ENCODE measurements at places on chromosomes 3 and 15. TPM values are rescaled to one million over a fixed set of nuclear protein-coding genes. Genes with fewer than 3 reads are reported as not detected.
A peak's percentile ranks its signal among the peaks of the same experiment; 100 is the strongest.

Gene PLSCR2
- not detected for polyA plus RNA-seq

Gene AGBL1
- polyA plus RNA-seq, result not detected

Gene POLQ
- polyA plus RNA-seq, result 1.4 TPM

GRCh38 chr15:77981281-77982126, 96.0 kb downstream of the TBC1D2B start:
- no peak for DNase-seq

DNA sequence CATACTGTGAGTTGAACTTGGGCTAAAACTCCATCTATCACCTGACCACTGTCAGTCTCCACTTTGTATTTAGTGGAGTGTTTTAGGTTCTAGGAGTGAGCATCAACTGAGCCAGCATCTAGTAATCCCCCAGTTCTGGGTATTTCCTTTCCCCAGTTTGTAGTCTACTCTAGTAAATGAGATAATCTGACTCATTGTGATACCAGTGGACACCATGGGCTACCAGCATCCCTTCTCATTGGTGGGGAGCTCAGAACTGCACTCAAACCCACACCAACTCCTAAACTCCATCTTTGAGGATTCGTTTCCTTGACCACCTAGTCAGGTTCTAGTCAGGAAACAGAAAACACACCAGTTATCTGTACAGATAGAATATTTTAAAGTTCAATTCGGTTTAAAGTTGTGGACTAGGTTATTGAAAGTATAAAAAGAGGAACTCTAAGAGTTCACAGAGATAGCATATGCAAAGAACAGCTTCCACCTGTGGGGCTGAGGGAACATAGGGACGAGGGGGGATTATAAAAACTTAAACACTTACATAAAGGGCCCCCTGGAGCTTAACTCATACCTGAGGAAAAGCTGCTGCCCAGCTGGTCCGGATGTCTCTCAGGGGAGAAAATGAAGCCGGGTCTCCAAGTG, 36.0 kb downstream of the LEO1 start:
- no peak for DNase-seq

DNA sequence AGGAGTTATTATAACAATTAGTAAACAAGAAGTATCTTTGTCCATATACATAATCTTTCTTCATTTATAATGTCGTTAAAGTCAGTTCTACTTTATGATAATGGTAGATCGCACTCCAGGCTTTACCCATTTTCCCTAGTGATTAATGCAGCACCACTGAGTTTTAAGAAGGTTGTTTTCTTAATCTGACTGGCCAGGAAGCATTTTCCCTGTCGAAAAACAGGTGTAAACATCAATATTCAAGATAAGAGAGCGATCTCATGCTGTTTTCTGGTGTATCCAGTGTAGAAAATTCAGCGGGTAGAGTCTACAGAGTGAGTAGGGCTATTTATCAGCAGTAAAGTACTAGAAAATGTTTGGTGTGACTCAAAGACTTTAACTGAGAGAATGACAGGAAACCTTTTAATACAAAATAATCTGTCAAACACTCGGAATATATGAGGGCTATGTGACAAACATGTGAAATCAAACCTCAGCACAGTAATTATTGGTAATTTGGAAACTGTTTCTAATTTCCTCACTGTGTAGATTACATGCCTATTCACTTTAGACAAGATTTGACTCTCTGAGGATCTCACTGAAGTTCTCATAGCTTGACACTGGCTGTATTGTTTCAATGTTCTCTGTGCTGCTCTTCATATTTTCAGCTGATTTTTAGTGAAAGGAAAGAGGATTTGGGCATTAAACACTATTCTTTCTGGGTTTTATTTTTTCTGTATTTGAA, 1013.2 kb downstream of the VGLL3 start:
- DNase-seq, result no peak

DNA sequence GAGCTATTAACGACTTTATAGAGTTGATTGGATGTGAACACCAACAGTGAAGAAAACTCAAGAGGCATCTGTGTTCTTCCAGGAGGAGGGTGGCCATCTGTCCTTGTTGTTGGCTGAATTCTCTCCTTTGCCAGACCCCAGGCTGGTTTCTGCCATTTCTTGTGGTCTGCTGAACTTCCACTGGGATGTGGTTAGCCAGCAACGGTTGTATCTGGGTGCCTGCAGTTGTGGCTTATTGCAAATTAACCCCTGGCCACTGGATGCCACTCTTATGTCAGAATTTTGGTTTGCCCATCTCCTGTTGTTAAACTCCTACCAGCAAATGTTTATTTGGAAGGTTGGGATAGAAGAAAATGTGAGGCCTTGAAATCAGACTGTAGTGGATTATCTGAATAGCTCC, 163.6 kb upstream of the TBC1D5 start:
- no peak for DNase-seq

DNA sequence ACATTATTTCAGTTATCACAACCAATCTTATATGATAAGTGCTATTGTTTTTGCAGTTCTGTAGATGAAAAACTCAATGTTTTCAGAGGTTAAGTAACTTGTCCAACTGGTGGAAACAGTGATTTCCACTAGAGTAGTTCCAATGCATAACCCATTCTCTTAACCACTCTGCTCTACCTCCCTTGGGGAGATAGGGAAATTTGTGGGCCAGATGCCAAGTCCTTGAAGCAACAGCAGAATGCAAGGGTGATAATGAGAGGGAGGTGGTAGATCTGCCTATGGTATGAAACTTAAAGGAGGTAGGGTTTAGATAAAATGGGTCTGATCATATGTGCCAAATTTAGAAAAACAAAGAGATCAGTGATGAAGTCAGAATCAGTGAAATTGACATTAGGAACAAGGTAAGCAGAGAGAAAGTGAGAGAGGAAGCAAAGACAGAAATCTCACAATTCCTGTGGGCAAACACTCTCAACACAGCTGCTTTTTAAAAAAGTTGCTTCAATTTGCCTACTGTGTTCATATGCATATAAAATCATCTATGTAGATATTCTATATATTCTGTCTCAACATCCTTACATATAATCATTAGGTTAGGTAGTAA, 50.5 kb upstream of the UBP1 start:
- no peak for DNase-seq

DNA sequence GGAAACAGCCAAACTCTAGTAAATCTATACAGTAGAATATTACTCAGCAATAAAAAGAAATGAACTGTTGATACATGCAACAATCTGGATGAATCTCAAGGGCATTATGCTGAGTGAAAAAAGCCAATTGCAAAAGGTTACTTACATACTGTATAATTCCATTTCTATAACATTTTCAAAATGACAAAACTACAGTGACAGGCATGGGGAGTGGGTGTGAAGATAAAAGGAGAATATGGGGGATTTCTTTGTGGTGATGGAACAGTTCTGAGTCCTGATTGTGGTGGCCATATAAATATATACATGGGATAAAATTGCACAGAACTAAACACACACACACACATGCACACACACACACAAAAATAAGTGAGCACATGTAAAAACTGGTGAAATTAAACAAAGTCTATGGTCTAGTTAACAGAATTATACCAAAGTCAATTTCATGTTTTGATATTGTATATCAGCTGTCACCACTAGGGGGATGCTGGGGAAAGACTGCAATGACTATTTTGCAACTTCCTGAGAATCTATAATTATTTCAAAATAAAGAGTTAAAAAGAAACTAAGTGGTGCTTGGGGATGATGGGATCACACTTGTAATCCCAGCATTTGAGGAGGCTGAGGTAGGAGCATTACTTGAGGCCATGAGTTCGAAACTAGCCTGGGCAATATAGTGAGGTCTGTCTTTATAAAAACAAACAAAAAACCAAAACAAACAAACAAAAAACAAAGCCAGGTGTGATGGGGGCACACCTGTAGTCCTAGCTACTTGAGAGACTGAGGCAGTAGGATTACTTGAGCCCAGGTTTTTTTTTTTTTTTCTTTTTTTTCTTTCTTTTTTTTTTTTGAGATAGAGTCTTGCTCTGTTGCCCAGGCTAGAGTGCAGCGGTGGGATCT, 66.0 kb downstream of the SPTSSB start:
- DNase-seq, result peak; percentile 1

GRCh38 chr3:180836766-180837165, 75.7 kb upstream of the FXR1 start:
- DNase-seq, result no peak

DNA sequence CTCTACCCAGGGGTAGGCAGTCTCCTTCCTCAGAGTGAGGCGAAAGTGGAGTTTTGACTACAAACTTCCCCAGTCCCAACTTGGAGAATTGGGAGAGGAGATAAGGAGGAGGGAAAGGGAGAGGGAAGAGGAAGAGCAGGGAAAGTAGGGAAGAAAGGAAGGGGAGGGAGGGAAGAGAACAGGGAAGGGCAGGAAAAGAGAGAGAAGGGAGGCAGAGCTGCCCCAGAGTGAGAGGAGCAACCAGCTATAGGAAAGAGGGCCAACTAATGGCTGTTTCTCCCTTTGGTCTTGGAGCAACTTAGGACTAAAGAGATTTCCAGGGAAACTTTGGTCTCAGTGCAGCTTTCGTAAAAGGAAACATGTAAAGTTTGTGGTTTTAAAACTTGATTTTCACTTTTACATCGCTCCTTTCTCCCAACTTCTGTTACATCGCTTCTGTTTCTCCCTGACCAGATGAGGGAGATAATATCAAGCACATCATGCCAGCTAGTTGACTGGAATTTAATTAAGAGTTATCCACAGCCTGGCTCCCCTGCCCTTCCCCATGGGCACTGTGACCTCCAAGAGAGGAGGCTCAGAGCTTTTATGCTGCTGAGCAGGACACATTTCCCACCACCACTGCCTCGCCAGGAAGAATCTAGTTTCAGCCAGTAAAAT, 1.4 kb downstream of the CA12 start:
- DNase-seq, result no peak

Gene ANKUB1
- polyA plus RNA-seq, result not detected

GRCh38 chr15:31347067-31347975, 20.7 kb downstream of the KLF13 start:
- no peak for DNase-seq

GRCh38 chr3:168162172-168162571, 66.4 kb upstream of the GOLIM4 start:
- no peak for DNase-seq

DNA sequence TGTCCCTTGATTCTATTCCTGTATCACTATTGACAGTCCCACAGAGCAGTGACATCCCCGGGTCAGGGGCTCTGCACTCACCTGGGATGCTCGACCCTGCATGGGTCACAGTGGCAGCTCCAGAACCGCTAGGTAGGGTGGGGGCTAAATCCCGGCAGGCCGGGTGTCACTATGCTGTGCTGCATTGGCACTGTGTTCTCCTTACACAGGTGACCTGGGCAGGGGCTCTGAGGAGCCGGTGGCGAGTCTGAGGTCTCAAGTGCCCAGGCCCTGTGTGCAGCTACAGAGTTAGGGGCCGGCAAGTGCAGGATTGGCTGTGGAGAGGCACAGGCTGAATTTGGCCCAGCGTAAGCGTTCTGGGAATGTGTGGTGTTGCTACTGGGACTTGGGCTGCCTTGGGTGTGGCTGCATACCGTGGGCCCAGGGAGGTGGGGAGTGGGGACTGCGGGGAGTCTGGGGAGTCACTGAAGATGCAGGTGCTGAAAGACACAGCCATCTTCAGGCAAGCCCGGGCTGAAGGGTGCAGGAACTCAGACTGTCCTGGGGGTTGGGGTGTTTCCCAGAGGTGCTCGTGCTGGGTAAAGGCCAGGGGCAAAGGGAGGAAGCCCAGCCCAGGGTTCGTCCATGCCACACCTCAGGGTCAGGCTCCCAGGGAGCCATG, 102.6 kb upstream of the PRR20G start:
- DNase-seq, result no peak

DNA sequence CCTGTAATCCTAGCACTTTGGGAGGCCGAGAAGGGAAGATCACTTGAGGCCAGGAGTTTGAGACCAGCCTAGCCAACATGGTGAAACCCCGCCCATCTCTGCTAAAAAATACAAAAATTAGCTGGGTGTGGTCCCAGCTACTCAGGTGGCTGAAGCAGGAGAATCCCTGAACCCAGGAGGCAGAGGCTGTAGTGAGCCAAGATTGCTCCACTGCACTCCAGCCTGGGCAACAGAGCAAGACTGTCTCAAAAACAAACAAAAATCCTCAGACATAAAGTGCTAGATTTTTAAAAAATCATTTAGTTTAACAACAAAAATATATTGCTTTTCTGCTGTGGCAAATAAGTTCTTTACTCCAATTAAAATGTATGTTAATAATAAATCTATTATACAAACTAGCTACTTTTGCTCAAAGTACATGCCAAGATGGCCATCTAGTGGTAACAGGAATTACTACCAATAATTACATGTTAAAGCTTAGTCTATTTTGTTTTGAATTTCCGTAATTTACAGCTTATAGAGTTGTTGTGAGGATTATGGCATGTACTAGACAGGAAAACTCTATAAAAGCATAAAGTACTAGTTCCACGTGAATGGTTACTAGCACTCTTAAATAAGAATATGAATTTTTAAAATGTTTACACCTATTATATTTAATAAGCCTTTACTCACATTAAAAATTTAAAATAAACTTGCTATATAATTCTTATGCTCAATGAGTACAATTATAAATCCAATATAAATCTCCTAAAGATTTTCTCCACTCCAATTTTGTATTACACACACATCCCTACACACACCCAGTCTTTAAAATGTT, 39.0 kb downstream of the GABPB1 start:
- DNase-seq, result peak; percentile 10

DNA sequence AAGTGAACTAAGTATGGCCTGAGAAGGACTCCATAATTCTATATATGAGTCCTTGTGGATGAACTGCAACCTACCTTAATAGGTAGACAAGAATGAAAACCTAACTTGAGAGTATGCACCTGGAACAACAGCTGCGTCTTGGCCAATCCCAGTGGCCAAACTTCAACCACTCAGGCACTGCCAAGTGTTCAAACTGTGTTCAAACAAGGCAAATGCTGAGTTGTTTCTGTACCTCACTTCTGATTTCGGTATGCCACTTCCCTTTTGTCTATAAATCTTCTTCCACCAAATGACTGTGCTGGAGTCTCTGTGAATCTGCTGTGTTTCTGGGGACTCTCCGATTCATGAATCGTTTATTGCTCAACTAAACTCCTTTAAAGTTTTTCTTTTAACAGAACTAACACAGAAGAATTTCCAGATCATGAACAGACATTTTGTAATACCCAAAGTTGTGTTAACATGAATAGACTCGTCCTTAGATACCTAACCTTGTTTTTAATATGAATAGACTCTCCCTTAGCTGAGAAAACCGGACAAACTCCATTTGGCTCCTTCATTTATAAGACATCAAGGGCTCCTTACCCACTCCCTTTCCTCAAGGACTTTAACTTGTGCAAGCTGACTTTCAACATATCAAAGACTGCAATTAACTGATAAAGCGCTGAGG, 4.1 kb downstream of the ZNF717 start:
- no peak for DNase-seq

DNA sequence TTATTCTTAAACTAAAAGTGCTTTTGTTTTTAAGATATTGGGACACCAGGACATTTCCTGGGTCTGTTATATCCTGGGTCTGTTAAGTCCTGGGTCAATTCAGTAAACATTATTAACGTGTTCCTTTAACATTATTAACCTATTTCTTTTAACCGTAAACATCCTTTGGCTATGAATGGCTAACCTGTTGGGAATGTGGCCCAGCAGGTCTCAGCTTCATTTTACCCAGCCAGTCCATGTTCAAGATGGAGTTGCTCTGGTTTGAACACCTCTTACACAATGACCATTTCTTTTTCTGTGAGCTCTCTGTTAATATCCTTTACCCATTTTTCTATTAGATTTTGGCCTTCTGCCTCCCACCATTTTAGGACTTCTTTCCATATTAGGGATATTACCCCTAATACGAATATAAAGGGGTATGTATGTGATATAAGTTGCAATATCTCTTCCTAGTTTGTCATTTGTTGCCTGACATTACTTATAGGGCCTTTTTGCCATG, 88.9 kb upstream of the NEDD4 start:
- DNase-seq, result no peak

GRCh38 chr15:38320181-38320580, 67.5 kb downstream of the SPRED1 start:
- DNase-seq, result no peak

Gene GHSR
- not detected for polyA plus RNA-seq

All from AG04450 (cell line).